ENCODE measurements at places on chromosomes 11 and 22. TPM values are rescaled to one million over a fixed set of nuclear protein-coding genes. Genes with fewer than 3 reads are reported as not detected.

Gene IFITM10
- not detected for polyA plus RNA-seq

Gene CARD16
- polyA plus RNA-seq: 9.0 TPM

Gene NOX4
- not detected for polyA plus RNA-seq

Gene CENATAC
- polyA plus RNA-seq: 14.6 TPM

Gene OR51I1
- polyA plus RNA-seq: not detected

Gene MRGPRG
- polyA plus RNA-seq: not detected

Gene USH1C
- polyA plus RNA-seq: not detected

Gene C11orf87
- polyA plus RNA-seq: 216 TPM

Gene MOV10L1
- polyA plus RNA-seq: 1.6 TPM

Gene THRSP
- polyA plus RNA-seq: not detected

Gene POU2F3
- polyA plus RNA-seq: not detected

Gene RFPL1
- polyA plus RNA-seq: not detected

Gene TCN1
- polyA plus RNA-seq: not detected

Gene ADM2
- not detected for polyA plus RNA-seq

Gene GPR83
- not detected for polyA plus RNA-seq

Gene KRTAP5-2
- polyA plus RNA-seq: not detected

Gene ZNRF3
- 2.2 TPM for polyA plus RNA-seq

Gene MPZL2
- not detected for polyA plus RNA-seq

Gene PRAME
- not detected for polyA plus RNA-seq

Gene CRYBB3
- not detected for polyA plus RNA-seq

Gene PVALB
- 21,664 TPM for polyA plus RNA-seq

Gene IL18
- polyA plus RNA-seq: not detected

Gene PRR33
- not detected for polyA plus RNA-seq

Gene POGLUT3
- polyA plus RNA-seq: not detected

Gene MICAL2
- 88.5 TPM for polyA plus RNA-seq

Gene KIRREL3
- 3.4 TPM for polyA plus RNA-seq

Gene NRGN
- 0.62 TPM for polyA plus RNA-seq

Gene MIEF1
- polyA plus RNA-seq: 9.0 TPM

Gene BID
- 15.6 TPM for polyA plus RNA-seq

Gene OR8D4
- not detected for polyA plus RNA-seq

Gene PNPLA5
- not detected for polyA plus RNA-seq

Gene IGLL5
- polyA plus RNA-seq: not detected

Gene P2RY2
- not detected for polyA plus RNA-seq

Gene ANO5
- 4.5 TPM for polyA plus RNA-seq

Gene DNAJB7
- not detected for polyA plus RNA-seq

Gene OR10D3
- polyA plus RNA-seq: not detected

Gene TMEM25
- 41.0 TPM for polyA plus RNA-seq

Gene OPCML
- polyA plus RNA-seq: 43.2 TPM

Gene TTC36
- not detected for polyA plus RNA-seq

Gene MS4A6A
- polyA plus RNA-seq: not detected

Gene OR5A1
- not detected for polyA plus RNA-seq

Gene XRCC6
- 155 TPM for polyA plus RNA-seq

Gene KCNQ1OT1
- 1.3 TPM for polyA plus RNA-seq

Gene PKDREJ
- polyA plus RNA-seq: not detected

Gene UCP3
- 0.58 TPM for polyA plus RNA-seq

Gene ARHGEF17
- polyA plus RNA-seq: 6.8 TPM

Gene YPEL1
- 2.1 TPM for polyA plus RNA-seq

Gene LUZP2
- polyA plus RNA-seq: 5.1 TPM

Gene PDGFB
- 1.1 TPM for polyA plus RNA-seq

Gene CADM1
- polyA plus RNA-seq: 48.1 TPM

Gene FHIP1B
- 3.9 TPM for polyA plus RNA-seq

Gene NECTIN1
- polyA plus RNA-seq: 8.4 TPM

Gene MPZL3
- 5.1 TPM for polyA plus RNA-seq

Gene CD44
- polyA plus RNA-seq: 0.43 TPM

Gene DEFB131B
- polyA plus RNA-seq: not detected

Gene OR2AG2
- 0.07 TPM for polyA plus RNA-seq

Gene RIBC2
- polyA plus RNA-seq: not detected
